Osteoblast (primary cell): ENCODE measurements at places on chromosomes 1 and 21. TPM values are rescaled to one million over a fixed set of nuclear protein-coding genes. Genes with fewer than 3 reads are reported as not detected.

GRCh38 chr1:1598051-1598719, 1.8 kb downstream of the FNDC10 start:
- peaks cover 52% of the 10 kb centered on the region for H3K27me3 ChIP-seq
- no peak overlapping the region for H3K4me3 ChIP-seq
- no peak overlapping the region for H3K27ac ChIP-seq
- no peaks in the 10 kb centered on the region for H3K4me1 ChIP-seq

DNA sequence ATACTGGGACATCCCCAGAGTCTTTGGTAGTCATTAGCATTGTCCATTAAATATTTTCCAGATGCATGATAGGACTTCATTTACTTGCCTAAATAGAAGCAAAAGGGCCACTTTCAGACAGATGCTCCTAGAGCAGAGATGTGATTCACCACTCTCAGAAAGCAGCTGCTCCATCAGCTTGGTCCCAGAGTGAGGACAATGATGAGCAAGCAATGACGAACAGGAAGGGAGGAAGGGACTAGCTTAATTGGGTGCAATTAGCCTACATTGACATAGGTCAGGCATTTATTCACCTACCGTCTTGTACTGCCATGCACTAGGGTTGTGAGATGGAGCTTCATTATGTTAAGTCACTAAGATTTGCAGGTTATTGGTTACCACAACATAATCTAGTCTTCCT, 85.1 kb upstream of the PLXNA2 start:
- H3K27me3 ChIP-seq, result no peaks in the 10 kb centered on the region
- H3K4me3 ChIP-seq, result no peak overlapping the region
- no peak overlapping the region for H3K27ac ChIP-seq
- H3K4me1 ChIP-seq, result no peaks in the 10 kb centered on the region

GRCh38 chr1:166884040-166884642, 8.1 kb upstream of the TADA1 start:
- peaks cover 23% of the 10 kb centered on the region for H3K27me3 ChIP-seq
- H3K36me3 ChIP-seq, result no peaks in the 10 kb centered on the region

GRCh38 chr21:42071146-42071737, at the start of gene UMODL1:
Gene UMODL1 (plus strand): TSS chr21:42071317. CDS start chr21:42071317, 0 bp downstream.
- DNase-seq, result peak; percentile 65
- no peak within 1 kb of the TSS for H3K4me3 ChIP-seq
- no peaks in the 10 kb centered on the region for H3K36me3 ChIP-seq
- no peak within 1 kb of the TSS for H3K27ac ChIP-seq
- peaks cover 57% of the 10 kb centered on the region for H3K27me3 ChIP-seq

The RBP7 gene
- total RNA-seq, result not detected in 2 replicates

- peak; percentile 52 for DNase-seq
- H3K36me3 ChIP-seq, result no peaks in the 10 kb centered on the region
- H3K27ac ChIP-seq, result no peak overlapping the region
These were observed 148.4 kb downstream of the COP1 start for GRCh38 chr1:176058686-176059085.

GRCh38 chr1:63266857-63267256, 55.5 kb upstream of the FOXD3 start:
- no peak overlapping the region for H3K27ac ChIP-seq
- no peaks in the 10 kb centered on the region for H3K36me3 ChIP-seq
- H3K4me3 ChIP-seq, result no peak overlapping the region
- no peak for DNase-seq
- H3K27me3 ChIP-seq, result no peaks in the 10 kb centered on the region

- H3K4me3 ChIP-seq, result no peak overlapping the region
- no peaks in the 10 kb centered on the region for H3K36me3 ChIP-seq
- peak; percentile 89 for DNase-seq
- H3K27ac ChIP-seq, result no peak overlapping the region
These were observed 70.3 kb upstream of the TINAGL1 start for GRCh38 chr1:31505911-31506497.

DNA sequence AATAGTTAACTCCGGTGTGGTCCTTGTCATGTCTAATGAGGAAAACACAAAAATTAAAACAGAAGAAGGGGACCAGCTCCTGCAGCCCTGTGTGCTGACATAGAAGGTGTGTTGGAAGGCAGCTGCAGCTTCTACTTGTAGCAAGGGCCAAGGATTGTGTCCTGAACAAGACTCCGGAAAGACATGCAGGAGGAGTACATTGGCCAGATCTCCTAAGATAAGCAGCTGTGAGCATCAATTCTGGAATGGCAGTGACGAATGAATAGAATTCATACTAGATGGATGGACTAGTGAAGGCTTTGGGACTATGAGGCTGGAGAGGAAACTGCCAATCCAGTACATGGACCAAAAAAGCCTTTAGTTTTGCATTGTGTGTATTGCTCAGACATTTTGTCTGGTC, 19.3 kb downstream of the RPS6KA1 start:
- no peak overlapping the region for H3K4me3 ChIP-seq
- peak; percentile 45 for DNase-seq
- H3K4me1 ChIP-seq, result peaks cover 4% of the 10 kb centered on the region
- no peaks in the 10 kb centered on the region for H3K27me3 ChIP-seq
- no peak overlapping the region for H3K27ac ChIP-seq

- H3K4me1 ChIP-seq, result no peaks in the 10 kb centered on the region
- H3K27ac ChIP-seq, result no peak overlapping the region
- H3K36me3 ChIP-seq, result no peaks in the 10 kb centered on the region
- no peak for DNase-seq
These were observed 37.6 kb upstream of the GALNT2 start for GRCh38 chr1:230029244-230029941.

The RNF186 gene
- not detected in 2 replicates for total RNA-seq

The IFNLR1 gene
- total RNA-seq, result under 0.01 TPM in 1 of 2 replicates, not detected in the other

DNA sequence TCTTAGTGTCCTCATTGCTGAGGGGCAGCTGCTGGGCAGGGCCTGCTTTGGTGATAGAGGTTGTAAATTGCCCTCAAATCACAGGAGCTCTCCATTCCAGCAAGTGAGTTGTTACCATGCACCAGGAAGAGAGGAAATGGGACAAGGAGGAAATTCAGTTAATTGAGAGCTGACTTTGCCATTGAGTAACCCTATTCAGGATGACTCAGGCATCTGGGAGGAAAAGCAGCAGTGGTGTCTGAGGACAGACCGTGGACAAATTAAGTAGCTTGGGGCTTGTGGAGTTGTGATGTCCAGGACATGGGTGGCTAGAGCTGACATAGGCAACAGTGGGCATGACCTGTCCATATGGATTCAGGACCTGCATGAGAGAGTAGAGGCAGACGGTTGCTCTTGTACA, 5.9 kb downstream of the ARHGEF10L start:
- DNase-seq, result peak; percentile 87
- no peak overlapping the region for H3K4me3 ChIP-seq
- H3K4me1 ChIP-seq, result peaks cover 27% of the 10 kb centered on the region
- no peaks in the 10 kb centered on the region for H3K27me3 ChIP-seq
- H3K27ac ChIP-seq, result peak overlapping the region; percentile 81

DNA sequence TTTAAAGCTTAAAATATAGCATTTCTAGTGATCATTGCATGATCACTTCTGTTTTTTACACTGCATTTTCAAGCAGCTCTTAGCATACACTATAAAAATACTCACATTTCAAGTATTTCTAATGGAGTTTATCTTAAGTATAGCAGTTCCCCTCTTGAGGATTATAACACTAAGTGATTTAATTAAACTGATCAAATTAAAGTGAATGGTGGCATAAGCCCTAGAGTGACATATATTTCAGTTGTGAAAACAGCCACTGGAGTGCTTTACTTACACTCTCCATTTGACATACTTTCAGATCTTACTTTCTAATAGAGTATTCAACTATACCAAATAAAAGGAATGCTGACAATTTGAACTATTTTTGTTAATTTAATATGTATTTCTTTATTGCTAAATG, 623.3 kb upstream of the TMPRSS15 start:
- H3K27me3 ChIP-seq, result no peaks in the 10 kb centered on the region
- H3K27ac ChIP-seq, result no peak overlapping the region
- H3K4me3 ChIP-seq, result no peak overlapping the region
- DNase-seq, result no peak
- no peaks in the 10 kb centered on the region for H3K36me3 ChIP-seq

- H3K27me3 ChIP-seq, result peaks cover 17% of the 10 kb centered on the region
- no peaks in the 10 kb centered on the region for H3K36me3 ChIP-seq
- H3K4me3 ChIP-seq, result no peak overlapping the region
These were observed 3.2 kb upstream of the NUAK2 start for GRCh38 chr1:205324781-205325180.

The CRP gene
- not detected in 2 replicates for total RNA-seq

The ATAD3C gene
- total RNA-seq, result under 0.01 and 0.59 TPM in 2 replicates

DNA sequence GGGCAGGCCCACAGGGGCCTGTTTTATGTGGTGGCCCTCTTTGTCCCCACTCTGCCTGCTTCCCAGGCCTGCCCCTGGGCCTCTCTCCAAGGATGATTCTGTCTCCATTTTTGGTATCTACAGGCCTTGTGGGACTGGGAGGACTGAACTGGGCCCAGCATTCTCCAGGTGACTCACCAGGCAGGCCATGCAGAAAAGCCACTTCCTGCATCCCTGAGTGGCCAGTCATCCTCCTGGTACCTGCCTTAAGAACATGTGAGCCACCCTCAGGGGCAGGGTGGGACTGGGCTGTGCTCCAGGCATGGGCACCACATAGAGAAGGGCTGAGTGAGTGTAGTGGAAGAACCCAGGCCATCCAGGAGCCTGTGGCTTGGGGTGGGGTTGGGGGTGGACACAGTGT, 20.0 kb upstream of the BCAR3 start:
- no peaks in the 10 kb centered on the region for H3K27me3 ChIP-seq
- H3K36me3 ChIP-seq, result no peaks in the 10 kb centered on the region
- no peak overlapping the region for H3K4me3 ChIP-seq
- H3K27ac ChIP-seq, result peak overlapping the region; percentile 73
- H3K4me1 ChIP-seq, result peaks cover 22% of the 10 kb centered on the region
- peak; percentile 97 for DNase-seq

The POU2F1 gene
- total RNA-seq, result 11.6 and 13.6 TPM in 2 replicates

DNA sequence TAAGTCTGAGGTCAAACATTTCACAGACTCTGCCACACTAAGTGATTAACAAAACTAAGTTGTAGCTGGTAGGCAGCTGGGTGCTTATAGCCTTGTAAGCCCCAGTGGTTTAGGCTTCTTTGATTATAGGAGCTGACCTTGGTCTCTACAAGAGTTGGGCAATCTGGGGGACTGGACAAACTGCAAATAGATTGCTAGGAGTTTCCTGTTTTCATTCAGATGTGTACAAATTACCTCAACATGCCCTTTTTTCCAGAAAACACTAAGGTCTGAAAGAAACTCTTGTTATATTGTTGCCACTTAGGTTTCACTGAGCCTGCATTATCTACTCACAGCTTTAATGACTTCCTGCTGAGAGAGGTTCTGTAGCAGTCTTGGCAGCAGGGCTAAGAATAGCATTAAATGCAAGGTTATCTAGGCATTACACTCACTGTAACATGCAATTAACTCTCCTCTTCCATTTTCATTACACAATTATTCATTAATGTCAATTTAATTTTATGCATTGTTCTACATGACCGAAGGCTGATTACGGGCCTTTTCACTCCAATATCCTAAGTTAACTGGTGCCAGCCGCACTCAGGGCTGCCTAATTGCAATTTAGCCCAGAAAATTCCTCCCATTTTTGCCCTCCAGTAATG, 314.0 kb downstream of the LMO4 start:
- no peaks in the 10 kb centered on the region for H3K27me3 ChIP-seq
- H3K36me3 ChIP-seq, result no peaks in the 10 kb centered on the region
- peaks cover 16% of the 10 kb centered on the region for H3K4me1 ChIP-seq
- H3K4me3 ChIP-seq, result no peak overlapping the region

GRCh38 chr1:150281221-150281757, 1.1 kb upstream of the CIART start:
- no peak for DNase-seq
- peak overlapping the region; percentile 89 for H3K27ac ChIP-seq
- H3K36me3 ChIP-seq, result peaks cover 24% of the 10 kb centered on the region
- peak overlapping the region; percentile 90 for H3K4me3 ChIP-seq
- H3K4me1 ChIP-seq, result peaks cover 24% of the 10 kb centered on the region
